ENCODE measurements at places on chromosomes 6 and 20.
A peak's percentile ranks its signal among the peaks of the same experiment; 100 is the strongest.

DNA sequence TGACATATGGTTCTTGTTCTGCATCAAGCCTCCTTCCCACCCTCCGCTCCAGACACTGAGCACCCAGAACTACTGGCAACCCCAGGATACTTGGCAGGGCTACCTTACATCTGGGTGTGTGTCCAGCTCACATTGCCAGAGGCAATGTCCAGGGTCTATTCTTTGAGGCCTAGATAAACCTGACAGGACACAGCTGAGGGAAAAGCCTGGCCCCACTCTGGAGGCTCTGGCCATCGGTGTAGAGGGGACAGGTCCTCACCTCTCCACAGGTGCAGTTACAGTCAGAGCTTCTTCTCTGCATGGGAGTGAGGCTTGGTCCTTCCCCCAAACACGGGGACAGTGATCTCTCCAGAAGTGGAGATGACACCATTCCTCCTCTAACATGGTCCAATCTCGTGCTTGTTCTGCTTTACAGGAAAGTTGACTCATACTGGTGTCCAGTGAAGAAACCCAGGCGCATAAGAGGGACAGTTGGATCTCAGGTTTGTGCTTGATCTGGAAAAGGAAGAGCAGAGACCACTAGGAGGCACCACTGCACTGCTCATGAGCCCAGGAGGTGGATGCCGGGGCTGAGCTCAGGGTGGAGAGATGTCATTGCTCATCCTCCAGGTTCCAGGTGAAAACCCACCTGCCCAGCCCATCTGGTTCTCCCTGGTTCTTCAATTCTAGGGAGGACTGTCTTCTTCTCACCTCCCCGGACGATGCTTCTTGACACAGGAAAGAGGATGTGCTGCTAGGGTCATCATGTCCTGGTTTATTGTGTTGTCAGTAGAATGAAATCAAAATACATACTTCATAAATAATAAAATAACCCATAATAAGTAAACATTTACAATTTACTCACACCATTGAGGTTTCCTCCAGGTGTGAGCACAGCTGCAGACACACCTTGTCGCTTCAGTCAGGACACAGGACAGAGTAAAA, 14.7 kb downstream of the HLA-F start:
- peak; percentile 75 for DNase-seq

DNA sequence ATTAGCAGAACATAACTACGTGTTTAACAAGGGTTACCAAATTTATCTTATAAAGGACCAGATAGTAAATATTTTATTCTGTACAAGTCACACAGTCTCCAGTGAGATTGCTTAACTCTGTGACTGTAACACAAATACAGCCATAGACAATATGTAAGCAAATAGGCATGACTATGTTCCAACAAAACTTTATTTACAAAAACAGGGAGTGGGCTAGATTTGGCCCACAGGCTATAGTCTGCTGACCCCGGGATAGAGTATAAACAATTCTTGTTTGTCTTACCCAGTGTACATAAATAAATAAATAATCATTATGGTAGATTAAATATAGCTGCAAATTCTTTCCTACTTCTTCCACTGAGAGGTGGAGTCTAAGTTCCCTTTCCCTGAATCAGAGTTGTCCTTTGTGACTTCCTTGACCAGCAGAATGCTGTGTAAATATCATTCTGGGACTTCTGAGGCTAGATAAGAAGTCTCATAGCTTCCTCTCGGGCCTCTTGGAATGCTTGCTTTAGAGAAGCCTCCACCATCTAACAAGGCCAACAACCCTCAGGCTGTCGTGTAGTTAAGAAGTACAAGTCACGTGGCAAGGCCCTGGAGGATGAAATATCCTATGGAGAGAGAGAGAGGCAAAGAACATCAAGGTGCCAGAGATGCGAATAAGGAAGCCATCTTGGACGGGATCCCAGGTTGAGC, 59.1 kb upstream of the TMEM244 start:
- DNase-seq, result no peak

GRCh38 chr6:92582211-92582610, 837.1 kb downstream of the EPHA7 start:
- no peak for DNase-seq

DNA sequence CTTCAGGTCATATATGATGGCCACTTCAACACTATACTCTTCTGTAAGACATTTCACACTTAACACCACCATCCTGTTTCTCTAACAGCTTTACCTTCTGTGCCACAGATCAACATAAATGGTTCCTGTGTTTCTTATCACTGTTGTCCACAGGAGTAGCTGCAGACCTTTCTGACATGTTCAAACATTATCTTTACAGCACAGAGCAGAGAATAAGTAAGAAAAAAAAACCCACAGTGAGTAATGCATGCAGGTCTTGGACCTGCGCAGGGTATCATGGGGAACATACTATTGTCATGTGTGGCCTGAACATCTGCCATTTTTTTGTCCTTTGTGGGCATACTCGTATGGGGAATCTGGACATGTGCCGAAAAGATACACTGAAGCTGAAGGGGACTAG, 161.9 kb downstream of the KIF16B start:
- no peak for DNase-seq

GRCh38 chr6:119463081-119463626, 113.6 kb upstream of the MAN1A1 start:
- DNase-seq, result no peak

DNA sequence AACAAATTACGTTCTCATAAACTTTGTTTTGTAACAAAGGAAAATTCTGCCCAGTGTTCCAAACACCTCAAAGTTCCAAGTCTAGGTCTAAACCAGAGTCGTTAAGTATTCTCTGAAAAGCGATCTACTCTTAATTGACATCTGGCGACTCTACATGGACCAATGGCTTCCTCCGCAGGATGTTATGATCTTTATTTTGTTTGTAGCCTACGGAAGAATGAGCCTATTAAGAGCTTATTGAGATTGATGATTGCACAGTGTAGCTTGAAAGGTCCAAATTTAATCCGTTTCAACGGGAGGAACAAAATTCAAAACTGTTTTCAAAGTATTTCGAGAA, 61.1 kb downstream of the FAM217A start:
- DNase-seq, result no peak

DNA sequence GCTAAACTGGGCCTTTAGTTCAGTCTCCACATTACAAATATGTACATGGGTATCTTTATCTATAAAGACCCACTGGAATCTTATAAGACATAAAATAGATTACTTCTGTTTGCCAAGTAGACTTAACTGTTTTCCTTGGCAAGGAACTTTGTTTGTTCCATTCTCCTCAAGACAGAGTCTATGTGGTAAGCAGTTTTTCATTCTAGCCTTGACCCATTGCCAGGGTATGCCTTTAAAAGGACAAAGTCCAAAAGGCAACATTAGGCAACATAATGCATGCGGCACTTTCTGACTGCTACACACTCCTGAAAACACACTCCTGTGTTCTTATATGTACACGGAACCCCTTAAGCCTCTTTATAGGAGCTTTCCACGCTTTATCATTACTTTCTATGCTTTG, 20.4 kb downstream of the VNN1 start:
- DNase-seq, result no peak

DNA sequence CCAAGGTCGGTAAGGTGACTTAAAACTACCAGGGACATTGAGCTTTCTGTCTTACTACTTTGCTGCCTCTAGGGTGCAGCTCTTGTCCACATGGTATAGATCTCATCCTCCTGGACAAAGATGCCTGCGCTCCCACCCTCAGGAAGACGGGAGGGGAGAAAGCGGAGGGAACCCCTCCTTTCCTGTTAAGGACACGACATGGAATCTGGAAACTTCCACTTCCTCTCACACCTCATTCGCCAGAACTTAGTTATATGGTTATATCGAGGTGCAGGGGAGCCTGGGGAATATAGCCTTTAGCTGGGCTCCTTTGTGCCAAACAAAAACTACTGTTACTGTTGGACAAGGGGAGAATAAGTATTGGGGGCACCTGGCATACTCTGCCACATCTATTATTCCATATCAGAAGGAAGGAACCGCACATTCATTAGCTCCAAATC, 224.3 kb upstream of the TSHZ2 start:
- DNase-seq, result no peak

Measured in activated CD8-positive, alpha-beta memory T cell treated with anti-CD3 and anti-CD28 coated beads, Interleukin-2, amount 50 U/mL, for 48 hours (primary cell).